ENCODE measurements at places on chromosomes 6 and 20.
A peak's percentile ranks its signal among the peaks of the same experiment; 100 is the strongest.

- no peak for DNase-seq
Measured at GRCh38 chr6:50087231-50087954, 37.7 kb upstream of the DEFB112 start.

DNA sequence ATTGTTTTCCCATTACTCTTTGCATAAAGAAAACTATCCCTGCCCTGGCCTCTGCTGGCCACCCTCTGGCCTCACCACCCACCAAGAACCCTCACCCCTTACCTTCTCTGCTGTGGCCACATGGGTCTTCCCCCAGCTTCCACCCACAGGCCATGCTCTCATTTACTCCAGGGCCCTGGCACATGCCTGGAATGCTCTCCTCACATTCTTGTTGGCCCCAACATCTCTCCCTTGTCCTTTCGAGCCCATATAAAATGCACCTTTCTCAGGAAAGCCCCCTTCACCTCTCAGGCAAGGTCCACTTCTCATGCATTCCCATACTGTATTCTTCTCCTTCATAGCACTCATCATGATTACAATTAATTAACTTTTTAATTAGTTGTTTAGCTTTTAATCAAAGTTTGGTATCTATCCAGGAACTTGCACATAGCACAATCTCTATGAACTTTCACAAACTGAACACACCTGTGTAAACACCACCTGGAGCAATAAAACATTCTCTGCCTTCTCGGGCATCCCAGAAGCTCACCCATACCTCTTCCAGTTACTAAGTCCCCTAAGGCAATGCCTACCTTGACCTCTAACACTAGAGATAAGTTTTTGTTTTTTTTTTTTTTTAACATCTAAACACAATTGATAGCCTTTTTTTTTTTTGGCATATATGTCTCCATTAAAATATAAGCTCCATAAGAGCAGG is 617.2 kb downstream of the PTPRT start:
- DNase-seq: no peak

DNA sequence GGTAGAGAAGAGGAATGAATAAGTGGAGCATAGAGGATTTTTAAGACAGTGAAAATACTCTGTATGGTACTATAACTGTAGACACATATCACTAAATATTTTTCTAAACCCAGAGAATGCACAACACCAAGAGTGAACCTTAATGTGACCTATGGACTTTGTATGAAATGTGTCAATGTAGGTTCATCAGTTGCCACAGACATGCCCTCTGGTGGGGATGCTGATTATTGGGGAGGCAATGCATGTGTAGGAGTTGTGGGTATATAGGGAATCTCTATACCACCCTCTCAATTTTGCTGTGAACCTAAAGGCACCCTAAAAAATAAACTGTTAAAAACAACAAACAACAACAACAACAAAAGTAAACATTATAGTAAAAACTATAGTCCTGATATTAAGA is 293.7 kb downstream of the RNF144B start:
- DNase-seq: no peak

- DNase-seq: no peak
Measured at GRCh38 chr6:122339661-122340060, 59.8 kb upstream of the HSF2 start.

GRCh38 chr6:166595061-166595780 is 8.7 kb upstream of the RAMACL start:
- no peak for DNase-seq

DNA sequence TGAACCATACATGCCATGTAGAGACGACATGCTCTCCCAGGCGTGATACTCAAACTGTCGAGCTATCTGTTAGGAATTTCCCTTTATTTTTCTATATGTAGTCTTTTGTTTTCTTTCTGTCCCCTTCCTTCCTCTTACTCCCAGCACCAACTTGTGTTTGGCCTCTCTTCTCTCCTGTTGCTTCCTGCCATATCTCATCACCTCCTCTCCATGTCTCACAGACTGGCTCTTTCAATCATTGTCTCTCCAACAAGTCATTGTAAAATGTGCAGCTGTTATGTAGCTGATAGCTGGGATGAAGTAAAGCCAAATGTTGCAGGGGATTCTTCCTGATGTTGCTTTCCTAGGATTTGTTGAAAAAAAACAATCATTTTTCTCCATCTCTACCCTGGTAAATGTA is 234.5 kb downstream of the TMEM242 start:
- no peak for DNase-seq

DNA sequence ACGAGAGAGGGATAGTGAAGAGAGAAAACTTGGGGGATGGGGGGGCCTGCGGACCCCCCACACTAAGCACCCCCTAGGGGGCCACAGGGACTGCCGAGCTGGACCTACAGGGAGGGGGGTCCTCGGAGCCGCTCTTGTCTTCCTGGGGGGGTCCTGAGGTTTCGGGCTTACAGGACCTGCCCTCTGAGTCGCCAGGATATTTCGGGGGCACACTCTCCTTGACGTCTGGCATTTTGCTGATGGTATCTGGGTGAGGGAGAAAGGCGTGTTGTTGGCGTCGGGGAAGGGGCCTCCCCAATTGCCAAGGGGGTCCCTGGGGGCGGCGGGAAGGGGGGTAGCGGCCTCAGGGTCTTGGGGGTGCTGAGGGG is 516 bp downstream of the TCP11 start:
- no peak for DNase-seq

DNA sequence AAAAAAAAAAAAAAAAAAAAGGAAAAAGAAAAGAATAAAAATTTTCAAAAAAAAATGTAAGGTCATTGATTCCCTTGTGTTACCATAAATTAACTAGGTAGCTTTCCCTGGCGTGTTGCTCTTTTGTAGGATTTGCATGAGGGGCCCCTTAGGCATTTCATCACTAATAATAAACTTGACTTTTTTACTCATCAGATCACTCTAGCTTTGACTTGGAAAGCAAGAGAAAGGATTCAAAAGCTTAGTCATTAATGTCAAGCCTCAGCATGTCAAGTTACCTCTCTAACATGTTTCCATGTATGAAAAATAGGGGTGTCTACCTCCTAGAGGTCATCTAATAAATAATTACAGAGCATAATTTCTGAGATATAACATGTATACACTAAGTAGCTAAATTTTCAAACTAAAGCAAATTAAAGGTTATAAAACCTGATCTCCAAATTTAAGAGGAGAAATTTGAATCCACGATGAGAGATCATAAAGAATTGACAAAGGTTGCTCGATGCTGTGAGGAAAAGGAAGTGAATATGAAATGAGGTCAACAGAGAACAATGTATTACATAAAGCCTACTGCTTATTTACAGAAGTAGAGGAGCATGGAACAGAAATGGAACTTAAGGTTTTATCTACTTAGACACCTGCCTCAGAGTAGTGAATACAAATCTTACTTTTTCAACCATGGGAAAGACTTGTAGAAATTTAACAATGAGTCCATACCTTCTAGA is 86.8 kb downstream of the ARHGAP18 start:
- DNase-seq: no peak

DNA sequence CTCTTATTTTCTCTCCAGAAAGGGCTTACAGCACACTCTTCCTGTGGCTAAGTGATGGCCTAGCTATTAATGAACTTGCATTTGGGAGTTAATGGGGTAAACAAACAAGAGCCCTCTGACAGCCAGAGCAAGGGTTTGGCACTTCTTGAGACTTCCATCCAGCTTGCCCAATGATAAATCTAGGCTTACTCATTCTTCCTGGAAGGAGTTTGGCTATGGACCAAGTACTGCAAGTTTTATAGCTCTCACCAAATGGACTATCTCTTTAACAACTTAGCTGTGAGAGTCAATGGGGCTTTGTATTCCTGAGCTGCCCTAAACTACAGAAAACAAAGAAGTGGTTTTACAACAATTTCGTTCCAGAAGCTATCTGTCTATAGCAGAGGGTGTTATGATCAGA is 16.7 kb upstream of the PI3 start:
- DNase-seq: peak; percentile 66

DNA sequence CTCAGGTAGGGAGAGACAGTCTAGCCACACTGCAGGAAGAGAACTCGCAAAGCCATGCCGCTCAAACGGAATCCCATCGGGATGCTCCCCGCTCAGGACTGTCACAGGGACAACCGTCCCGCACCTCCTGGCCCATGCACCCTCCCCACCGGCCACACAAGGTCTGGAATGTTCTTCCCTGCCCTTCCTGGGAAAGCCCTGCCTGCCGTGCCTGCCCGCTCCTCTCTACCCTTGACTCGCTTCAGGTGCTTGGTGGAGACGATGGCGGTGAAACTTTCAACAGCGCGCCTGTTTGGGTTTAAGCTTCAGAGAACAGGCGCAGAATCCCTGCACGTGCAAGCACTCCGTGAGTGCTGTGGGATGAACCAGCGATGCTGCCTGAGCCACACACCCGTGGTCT is 20.6 kb downstream of the TAF4 start:
- DNase-seq: no peak

DNA sequence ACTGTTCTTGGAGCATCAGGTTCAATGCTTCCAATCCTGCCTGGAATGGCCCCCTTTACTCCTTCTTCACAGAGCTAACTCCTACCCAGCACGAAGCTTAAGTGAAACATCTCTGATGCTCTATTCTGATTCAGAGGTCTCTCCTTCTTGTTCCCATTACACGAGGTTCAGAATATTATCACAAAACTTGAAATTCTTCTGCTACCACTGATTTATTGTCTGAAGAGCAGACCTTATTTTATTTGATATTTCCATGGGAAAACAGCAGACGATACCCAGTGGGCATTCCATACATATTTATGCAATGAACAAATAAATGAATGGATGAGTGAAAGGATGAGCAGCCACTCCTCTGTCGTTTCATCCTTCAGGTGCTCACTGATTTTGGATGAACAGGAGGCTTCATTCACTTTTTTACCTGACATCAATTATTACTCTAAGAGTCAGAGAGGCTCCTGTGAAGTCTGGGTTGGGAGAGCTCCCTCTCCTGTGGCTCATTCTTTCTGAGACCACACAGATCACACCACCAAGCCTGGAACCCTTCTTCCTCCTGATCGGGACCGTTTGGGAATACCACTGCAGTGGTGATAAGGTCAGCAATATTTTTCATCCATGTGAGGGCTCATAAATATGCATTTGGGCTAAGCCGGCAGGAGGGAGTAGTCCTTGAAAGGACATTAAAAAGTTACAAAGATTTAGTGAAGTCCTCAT is 25.8 kb downstream of the SMLR1 start:
- no peak for DNase-seq

DNA sequence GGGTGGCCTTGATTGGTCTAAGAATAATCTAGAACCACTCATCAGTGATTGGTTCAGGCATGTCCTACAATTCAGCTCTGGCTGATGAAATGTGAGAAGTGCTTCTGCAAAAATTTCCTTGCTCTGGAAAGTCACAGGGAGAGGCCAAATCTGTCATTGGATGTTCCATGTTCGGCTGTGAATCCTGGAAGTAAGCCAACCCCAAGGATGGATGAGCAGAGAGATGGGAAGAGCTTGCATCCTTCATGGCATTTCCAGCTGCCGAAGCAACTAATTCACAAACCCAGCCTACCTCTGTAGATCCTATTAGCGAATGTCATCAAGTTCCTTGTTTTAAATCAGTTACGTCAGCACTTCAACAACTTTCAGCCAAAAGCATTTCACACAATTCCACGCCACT is 187.2 kb upstream of the SOX4 start:
- no peak for DNase-seq

DNA sequence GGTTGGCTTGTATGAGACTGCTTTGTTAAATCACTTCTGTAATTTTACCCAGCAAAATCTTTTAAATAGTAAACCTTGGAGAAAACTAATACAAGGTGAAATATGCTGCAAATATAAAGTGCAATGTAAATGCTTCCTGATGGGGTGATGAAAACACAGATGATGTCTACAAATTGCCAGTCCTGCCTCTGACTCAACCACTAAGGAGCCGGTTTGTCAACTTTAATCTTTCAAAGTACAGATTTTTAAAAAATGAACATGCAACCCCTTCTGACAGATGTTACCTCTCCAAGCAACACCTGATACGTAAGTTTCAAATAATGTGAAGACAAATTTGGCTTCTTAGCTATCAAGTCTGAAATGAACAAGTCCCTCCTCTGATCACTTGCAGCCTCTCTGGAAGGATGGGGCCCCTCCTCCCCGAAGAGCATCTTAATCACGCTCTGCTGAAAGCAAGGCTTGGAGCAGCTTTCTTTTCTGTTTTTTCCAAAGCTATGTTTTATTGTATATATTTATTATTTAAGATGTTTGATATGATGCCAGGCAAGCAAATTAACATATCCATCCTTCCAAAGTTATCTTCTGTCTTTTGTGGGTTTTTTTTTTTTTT is 196.0 kb downstream of the MYLK4 start:
- no peak for DNase-seq

DNA sequence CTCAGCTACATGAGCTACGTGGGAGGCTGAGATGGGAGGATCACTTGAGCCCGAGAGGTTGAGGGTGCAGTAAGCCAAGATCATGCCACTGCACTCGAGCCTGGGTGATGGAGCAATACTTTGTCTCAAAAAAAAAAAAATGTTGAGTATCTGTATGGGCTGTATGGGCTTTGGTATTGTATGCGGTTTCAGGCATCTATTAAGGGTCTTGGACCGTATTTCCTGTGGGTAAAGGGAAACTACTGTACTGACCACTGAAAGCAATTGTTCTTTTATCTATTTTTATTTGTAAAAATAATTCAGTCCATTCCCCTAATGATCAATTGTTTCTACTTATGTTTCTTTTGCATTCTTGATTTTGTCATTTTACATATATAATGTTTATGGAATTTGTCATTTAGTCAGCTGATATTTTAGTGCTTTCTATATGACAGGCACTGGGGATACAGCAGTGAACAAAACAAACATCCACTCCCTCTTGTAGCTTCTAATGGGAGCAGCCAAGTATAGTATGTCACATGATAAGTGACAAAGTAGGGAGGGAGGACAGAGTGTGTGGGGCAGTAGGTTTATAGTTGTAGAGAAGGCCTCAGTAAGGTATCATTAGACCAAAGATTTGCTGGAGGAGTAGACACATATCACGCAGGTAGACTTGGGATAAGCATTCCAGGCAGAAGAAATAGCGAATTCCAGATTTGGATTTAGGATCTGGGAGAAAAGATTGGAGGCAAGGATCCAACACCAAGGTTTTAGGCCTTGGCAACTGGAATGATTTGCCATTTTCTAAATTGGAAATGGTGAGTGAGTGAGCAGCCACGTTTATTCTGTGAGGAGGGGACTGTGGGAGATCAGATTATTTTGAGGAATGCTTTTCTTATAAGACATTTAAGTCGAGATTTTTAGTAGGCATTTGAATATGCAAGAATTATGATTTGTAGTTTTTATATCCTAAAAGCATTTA is 6.0 kb downstream of the PCMT1 start:
- peak; percentile 84 for DNase-seq

GRCh38 chr6:17212546-17213371 is 68.4 kb upstream of the RBM24 start:
- peak; percentile 12 for DNase-seq

- no peak for DNase-seq
Measured at GRCh38 chr6:145213614-145214013, 521.7 kb downstream of the EPM2A start.

DNA sequence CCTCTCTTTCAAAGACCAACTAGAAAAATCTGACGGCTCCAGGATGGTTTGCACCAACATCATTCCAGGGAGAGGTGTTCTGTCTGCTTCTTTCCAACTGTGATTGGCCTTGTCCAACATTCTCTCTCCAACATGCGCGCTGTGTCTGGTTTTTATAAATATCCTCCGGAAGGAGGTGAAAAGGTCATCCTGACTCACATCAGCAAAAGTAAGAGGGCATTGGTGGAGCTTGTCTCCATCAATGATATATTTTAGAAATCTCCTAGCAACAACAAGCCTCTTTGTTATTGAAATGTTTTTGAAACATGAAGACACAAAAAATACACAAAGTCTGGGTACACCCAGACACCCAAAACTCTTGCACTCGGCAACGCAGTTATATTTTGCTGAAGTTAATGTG is 475.3 kb upstream of the JARID2 start:
- no peak for DNase-seq

GRCh38 chr6:27894839-27895762 is 17.1 kb downstream of the OR2B2 start:
- DNase-seq: peak; percentile 90

GRCh38 chr6:75943381-75943780 is 129.1 kb downstream of the IMPG1 start:
- no peak for DNase-seq
